NCI-H187 (cell line): ENCODE measurements at places on chromosomes 5 and 9.

- no peak for DNase-seq
Measured at GRCh38 chr9:114061830-114062474, 16.1 kb downstream of the AMBP start.

DNA sequence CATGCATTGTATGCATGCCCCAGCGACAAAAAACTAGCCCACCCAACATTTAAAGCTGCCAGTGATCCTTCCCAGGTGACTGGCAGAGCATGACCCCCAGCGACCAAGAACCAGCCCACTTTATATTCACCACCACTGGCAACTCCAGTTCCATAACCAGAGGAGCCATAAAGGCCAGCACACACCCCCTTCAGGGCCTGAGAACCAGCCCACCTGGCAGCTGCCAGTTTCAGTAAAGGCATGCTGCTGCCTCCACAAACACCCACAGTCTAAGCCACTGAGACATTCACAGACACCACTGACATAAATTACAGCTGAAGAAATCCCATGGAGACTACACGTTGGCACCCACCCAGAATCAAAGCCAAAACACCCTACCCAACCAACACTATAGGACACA is 46.9 kb upstream of the RGS7BP start:
- DNase-seq = no peak

- no peak for DNase-seq
Measured at GRCh38 chr5:153964191-153964879, 74.4 kb downstream of the FAM114A2 start.

- DNase-seq = no peak
Measured at GRCh38 chr5:122112063-122112462, 17.3 kb upstream of the ZNF474 start.

GRCh38 chr5:155471027-155471426 is 457.5 kb downstream of the KIF4B start:
- no peak for DNase-seq

DNA sequence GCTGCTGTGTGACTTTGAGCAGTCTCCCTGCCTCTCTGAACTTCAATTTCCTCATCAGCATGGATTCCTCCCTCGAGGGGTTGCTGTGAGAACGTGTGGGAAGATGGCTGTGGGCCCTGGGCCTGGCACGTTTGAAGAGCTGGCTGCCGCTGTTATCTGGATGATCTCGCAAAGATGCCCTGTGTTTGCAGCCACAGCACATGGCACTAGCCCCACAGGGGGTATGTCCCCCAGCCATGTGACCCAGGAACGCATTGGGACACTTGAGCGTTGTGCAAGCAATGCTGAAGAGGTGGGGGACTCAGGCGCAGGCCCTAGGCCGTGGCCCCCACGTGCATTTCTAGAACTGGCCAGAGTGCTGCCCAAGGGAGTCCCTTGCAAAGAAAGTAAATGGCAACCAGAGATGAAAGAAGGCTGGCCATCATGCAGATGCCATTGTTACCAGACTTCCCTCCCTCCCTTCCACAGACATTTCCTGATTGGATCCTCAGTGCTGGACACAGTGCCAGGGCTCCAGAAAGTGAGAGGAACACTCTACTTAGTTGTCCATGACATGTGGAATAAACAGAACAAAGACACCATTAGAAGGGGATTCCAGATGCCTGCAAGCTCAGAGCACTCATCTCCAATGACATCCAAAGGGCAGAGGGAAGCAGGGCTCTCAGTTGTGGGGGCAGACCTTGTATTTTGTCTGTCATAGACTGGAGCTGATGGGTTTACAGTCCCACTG is 65.1 kb upstream of the NEURL1B start:
- DNase-seq = no peak

DNA sequence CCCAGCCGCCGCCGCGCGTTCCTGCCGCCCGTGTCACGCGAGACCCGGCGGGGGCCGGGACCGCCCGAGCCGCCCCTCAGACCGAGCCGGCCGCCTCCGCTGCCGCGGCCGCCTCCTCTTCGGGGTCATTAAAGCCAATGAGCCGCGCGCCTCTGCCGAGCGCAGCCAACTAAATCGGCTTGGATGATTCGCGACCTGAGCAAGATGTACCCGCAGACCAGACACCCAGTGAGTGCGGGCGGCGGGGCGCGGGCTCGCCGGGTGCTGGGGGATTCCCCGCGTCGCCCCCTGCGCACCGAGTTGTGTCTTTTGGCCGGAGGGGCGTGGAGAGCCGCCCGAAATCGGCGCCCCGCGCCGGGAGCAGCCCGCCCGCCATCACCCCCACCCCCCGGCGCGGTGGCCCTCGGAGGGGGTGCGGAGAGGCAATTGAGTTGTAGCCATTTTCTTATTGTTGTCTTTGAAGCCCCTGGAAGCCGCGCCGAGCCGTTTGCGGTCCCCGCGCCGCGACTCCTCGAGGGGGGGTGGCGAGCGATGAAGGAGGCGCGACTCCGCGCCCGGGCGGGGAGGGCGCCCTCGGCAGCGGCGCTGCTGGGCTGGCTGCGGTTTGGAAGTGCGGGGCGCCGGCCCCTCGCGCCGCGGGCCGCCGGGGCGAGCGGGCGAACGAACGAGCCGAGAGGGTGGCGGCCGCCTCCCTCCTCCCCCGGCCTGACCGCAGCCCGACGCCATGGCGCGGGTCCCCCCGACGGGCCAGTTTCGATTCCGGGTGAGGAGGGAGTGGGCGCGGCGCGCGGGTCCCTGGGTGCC is 1.0 kb downstream of the TLE4 start:
- no peak for DNase-seq

- no peak for DNase-seq
Measured at GRCh38 chr9:129133082-129133481, 21.9 kb downstream of the PTPA start.

GRCh38 chr5:6108540-6108848 is 269.9 kb downstream of the MED10 start:
- no peak for DNase-seq

- no peak for DNase-seq
Measured at GRCh38 chr9:106620866-106621265, 242.1 kb upstream of the ZNF462 start.

- DNase-seq = no peak
Measured at GRCh38 chr9:36092509-36093215, 43.9 kb upstream of the GLIPR2 start.

DNA sequence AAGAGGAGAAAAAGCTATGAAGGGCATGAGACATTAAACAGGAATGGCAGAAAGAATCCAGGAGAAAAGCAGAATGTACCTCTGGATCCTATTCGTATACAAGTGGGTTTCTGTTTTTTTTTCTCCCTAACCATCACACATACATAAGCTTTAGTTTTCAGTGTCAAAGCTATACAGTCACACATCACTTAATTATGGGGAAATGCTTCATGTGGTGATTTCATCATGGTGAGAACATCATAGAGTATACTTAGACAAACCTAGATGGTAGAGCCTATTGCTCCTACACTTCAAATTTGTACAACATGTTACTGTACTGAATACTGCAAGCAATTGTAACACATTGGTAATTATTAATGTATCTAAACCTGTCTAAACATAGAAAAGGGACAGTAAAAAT is 290.6 kb downstream of the AOPEP start:
- DNase-seq = no peak

- DNase-seq = no peak
Measured at GRCh38 chr9:127175764-127176163, 53.3 kb upstream of the ANGPTL2 start.

DNA sequence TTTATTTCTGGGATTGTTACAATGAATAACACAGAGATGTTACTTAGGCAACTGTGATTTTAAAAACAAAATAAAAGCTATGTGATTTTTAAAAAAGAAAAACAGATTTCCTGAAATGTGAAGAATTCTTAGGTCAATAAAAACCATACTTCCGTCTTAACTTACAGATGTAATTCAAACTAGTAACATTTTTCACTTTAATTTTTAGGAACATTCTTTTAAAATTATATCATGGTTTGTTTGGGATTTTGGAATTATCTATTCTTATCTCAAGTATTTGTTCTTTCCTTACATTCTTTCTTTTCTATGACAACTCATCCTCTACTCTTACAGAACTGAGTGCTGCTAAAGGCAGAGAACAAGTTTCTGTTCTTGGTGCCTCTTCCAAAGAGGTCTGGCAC is 159.5 kb downstream of the RAPGEF6 start:
- DNase-seq = no peak

DNA sequence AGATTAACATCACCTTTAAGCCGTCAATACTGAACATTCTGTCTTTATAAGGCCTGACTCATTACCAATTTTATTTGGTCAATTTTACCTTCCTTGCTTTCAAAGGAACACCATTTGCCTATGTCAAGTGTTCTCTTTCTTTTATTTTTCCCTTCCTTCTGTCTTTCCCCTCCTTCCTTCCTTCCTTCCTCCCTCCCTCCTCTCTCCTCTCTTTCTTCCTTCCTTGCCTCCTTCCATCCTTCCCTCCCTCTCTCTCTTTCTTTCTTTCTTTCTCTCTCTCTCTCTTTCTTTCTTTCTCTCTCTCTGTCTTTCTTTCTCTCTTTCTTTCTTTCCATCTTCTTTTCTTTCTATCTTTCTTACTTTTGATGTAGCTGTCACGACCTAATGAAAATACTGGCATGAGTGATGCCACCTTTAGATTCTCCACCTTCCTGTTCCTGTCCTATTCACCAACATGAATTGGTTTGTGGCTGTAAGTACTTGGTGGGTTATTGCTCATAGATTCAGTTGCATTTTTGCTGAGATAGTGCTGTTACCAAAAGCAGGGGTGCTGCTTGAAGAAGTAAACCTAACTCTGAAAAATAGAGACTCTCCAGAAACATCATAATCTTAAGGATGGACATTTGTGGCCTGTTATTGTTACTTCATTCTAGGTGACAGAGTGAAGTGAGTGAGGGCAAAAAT is 33.8 kb downstream of the DOCK8 start:
- DNase-seq = no peak

- no peak for DNase-seq
Measured at GRCh38 chr9:6567140-6567591, 78.4 kb downstream of the GLDC start.

- DNase-seq = no peak
Measured at GRCh38 chr5:120808606-120809005, 344.5 kb downstream of the PRR16 start.

GRCh38 chr5:169350016-169350415 is 49.1 kb upstream of the SLIT3 start:
- DNase-seq = no peak
